Stimulated activated CD8-positive, alpha-beta memory T cell treated with anti-CD3 and anti-CD28 coated beads, Interleukin-4, amount 100 ng/mL, for 48 hours (primary cell): ENCODE measurements at places on chromosomes 12 and 14.

GRCh38 chr12:65414526-65414925 is 136.0 kb downstream of the MSRB3 start:
- DNase-seq, result no peak

DNA sequence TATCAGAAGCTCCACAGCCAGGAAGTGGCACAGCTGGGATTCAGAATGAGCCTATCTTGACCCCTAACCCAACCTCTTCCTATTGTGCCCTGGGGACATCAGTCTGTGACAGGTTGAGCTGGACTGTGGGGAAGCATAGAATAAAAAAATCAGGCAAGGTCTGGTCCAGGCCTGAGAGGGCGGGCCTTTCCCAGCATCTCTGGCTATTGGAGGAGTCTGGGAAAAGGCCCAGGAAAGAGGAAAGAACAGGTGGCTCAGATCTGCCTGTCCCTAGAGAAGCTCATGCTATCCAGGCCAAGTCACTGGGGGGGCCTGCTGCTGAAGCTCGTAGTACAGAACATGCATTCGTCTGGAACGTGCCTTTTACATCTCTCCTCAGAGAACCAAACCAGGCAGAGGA is 100.5 kb downstream of the PPM1H start:
- no peak for DNase-seq

- no peak for DNase-seq
Measured at GRCh38 chr14:39025250-39025809, 77.7 kb downstream of the SEC23A start.

- no peak for DNase-seq
Measured at GRCh38 chr12:129145381-129145780, 292.1 kb downstream of the GLT1D1 start.

GRCh38 chr12:49440035-49440434 is 72.8 kb downstream of the SPATS2 start:
- DNase-seq, result no peak
